Stimulated activated naive CD4-positive, alpha-beta T cell treated with Interleukin-2 at 50 U/mL for 16 hours (primary cell): ENCODE measurements at places on chromosomes 7 and 10.
A peak's percentile ranks its signal among the peaks of the same experiment; 100 is the strongest.

DNA sequence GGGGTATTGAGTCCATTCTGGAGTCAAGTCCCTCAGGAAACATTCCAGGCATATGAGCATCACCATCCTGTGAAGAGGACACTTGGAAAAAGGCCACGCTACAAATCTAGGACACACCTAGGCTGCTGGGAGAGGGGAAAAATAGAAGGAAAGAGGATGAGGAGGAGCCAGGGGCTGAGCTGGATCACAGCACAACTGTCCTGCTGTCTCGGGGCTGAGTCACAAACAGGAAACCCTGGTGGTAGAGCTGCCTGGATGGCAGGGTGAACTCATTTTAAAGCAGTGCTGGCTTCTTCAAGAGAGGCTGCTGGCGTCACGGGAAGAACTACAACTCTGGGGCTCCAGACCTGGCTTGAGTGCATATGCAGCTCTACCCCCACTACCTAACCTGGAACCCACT is 151.5 kb downstream of the RNF216 start:
- no peak for DNase-seq

DNA sequence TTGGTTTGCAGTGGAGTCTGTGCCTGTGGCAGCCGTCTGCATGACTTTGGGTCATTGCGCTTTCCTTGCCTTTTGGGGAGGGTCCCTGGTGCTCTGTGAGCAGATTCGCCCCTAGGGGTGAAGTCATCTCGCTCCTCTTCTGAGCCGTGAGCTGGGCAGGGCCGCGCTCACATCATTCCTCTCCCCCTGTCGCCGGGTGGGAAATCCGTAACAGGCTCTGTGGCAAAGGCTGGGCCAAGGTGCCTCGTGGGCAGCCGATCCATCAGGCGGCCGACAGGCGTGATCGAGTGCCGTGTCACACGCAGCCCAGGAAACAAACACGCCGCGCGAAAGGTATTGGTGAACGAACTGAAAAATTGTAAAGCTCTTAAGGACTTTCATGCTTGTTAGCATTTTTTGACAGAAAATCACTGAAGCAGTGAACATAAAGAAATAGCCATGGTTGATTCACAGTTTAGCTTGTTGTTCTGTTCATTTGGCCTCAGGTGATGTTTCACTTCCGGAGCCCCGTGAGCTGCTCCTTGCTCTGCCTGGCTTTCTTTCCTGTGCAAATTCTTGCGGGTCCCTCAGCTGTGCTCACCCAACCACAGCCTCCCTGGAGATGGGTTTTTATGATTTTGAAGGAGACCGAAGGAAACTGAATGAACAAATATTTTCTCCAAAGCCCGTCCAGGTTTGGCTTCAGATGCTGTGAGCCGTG is 122.1 kb downstream of the NKX6-2 start:
- DNase-seq, result no peak

DNA sequence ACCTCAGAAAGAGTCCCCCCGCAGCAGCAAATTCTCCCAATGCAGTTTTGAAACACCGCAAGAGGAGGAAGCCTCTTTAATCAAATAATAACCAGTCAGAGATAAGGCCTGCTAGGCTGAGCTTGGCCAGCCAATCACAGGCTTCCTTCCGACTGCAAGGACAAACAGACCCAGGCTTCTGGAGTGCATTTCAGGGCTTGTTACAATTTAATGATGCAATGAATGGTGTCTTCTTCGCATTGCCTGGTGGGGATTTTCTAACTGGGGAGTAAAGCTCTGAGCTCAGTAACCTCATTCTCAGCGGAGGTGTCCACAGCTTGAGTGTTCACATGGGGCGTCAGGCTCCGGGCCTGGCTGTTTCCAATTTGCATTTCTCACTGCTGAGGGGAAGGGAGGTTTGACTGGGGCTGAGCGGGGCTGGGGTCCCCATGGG is 31.8 kb upstream of the GPAM start:
- no peak for DNase-seq

- no peak for DNase-seq
Measured at GRCh38 chr10:101076630-101077029, 14.8 kb downstream of the KAZALD1 start.

- no peak for DNase-seq
Measured at GRCh38 chr7:40870108-40870507, 735.3 kb downstream of the SUGCT start.

DNA sequence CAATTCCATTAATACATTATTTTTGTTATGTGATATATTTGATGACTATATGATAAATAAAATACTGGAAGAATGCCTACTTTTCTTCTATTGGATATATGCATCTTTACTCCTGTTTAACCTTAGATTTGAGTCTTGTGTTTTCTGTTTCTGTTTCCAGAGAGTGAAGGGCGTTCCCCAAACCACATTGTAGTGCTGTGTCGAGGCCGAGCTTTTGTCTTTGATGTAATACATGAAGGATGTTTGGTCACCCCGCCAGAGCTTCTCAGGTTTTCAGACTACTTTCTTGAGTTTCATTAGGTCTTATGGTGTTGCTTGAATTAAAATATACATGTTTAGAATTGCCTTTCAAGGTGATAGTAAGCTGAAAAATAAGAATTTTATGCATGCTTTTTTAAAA is 23.8 kb downstream of the CROT start:
- peak; percentile 2 for DNase-seq

DNA sequence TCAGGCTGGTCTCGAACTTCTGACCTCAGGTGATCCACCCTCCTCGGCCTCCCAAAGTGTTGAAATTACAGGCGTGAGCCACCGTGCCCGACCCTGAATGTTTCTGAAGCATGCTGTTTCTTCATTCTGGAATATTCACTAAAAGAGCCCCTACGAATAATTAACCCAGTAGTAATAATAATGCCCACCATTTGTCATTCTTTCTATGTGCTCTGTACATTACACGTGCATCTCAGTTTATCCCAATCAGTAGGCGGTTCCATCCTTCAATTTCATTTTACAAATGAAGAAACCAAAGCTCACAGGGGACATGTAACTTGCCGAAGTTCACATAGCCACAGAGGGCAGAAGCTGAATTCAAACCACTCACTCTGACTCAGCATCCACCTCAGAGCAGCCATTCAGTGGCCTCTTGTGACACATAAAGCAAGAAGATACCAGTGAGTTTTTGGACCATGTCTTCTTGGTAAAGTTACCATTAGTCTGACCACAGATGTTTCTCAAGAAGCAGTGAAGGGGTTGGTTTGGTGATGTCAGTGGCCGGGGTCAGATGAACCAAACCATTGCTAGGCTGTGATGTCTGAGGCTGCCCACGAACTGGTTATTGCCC is 71.9 kb upstream of the DUSP5 start:
- DNase-seq, result peak; percentile 66

GRCh38 chr7:108246227-108246837 is 116.2 kb upstream of the LAMB4 start:
- DNase-seq, result no peak

- DNase-seq, result no peak
Measured at GRCh38 chr7:91043186-91043585, 221.0 kb upstream of the FZD1 start.

GRCh38 chr7:8425223-8425622 is 8.2 kb upstream of the NXPH1 start:
- no peak for DNase-seq

GRCh38 chr10:109587366-109587765 is 335.9 kb downstream of the XPNPEP1 start:
- DNase-seq, result no peak

DNA sequence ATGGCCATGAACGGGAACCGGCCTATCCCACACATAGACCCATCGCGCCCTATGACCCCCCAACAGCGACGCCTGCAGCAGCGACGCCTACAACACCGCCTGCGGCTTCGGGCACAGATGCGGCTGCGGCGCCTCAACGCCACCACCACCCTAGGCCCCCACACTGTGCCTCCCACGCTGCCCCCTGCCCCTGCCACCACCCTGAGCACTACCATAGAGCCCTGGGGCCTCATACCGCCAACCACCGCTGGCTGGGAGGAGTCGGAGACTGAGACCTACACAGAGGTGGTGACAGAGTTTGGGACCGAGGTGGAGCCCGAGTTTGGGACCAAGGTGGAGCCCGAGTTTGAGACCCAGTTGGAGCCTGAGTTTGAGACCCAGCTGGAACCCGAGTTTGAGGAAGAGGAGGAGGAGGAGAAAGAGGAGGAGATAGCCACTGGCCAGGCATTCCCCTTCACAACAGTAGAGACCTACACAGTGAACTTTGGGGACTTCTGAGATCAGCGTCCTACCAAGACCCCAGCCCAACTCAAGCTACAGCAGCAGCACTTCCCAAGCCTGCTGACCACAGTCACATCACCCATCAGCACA is 9.5 kb downstream of the POLD2 start:
- DNase-seq, result no peak

GRCh38 chr7:41205600-41205999 is 497.3 kb downstream of the INHBA start:
- no peak for DNase-seq

GRCh38 chr7:104972500-104972899 is 41.5 kb upstream of the KMT2E start:
- DNase-seq, result no peak

DNA sequence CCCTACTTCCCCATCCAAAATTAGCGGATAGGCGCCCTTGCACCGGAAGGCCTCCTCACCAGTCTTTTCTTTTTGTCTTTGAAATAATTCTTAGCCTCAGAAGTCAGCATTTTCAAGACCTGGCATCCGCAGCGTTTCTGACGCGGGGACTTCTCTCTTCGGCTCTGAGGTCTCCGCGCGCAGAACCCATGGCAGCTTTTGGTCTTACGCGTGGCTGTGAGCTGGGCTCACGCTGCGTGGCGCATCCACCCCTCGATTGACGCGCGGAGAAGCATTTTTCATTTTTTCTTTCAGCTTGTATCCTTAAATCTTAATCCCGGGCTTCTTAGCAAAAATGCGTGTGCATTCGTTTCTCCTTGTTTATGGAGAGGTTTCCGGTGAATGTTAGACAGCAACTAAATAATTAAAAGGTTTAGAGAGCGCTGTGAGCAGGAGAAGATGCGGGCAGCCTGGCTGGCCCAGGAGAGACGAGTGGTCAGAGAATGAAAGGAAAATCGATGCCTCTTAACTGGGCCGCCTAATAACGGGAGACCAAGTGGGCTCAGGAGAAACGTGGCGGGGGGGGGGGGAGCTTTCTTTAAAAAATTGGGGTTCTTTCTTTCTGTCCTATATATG is 2.0 kb upstream of the GATA3 start:
- DNase-seq, result no peak

DNA sequence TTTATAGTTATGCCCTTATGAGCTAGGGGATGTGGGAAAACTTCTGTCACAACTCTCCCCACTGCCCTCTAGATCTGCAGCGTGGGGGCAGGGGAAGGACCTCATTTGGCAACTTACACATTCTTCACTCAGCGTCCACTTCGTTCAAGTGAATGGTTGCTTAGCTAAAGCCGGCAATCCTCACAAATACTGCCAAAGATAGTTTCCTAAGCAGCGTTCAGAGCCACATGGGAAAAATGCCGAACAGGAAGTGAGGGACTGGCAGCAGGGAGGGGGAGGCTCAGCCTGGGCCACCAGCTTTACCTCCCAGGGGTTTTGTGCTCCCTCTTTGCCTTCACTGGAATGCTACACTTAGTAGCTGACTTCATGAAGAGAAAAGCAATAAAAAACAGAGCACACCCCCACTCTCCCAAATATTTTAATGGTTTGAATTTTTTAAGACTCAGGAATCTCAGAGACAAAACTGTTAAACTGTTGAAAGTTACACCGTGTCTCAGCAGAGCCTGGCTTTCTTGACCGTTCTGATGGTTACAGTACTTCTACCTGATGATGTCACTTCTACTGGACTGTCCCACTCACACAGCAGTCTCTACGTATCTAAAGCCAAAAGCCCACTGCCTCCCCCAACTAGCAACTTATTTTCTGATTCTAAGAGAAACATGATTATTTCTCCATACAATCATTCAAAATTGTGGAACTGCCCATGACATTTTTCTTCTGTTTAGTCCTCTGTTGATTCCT is 10.4 kb downstream of the GRM3 start:
- DNase-seq, result no peak

GRCh38 chr7:127858091-127858914 is 172.9 kb downstream of the LRRC4 start:
- DNase-seq, result no peak

- no peak for DNase-seq
Measured at GRCh38 chr7:16210171-16210570, 211.2 kb downstream of the CRPPA start.

GRCh38 chr7:103912891-103913605 is 76.4 kb downstream of the RELN start:
- no peak for DNase-seq

DNA sequence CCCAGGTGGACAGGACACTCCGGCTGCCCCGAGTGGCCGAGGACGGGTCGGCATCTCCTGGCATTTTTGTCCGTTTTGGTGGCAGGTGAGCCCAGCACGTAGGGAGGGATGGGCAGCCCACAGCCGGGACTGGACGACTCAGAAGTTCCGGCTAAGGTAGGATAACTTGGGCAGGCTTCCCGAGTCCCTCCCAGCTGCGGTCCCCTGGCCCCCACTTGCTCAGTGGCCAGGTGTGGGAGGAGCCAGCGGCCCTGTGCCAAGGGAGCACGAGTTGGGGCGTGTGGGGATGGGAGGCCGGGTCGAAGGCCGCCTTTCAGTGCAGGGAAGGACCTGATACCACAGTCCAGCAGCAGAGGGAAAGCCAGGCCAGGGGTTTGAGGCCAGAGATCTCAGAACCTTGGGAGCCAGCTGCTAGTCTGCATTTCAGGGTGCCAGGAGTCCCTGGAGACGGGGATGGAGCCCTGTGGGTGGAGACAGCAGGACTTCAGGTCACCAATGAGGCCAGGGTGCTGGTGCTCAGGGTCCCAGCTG is 58.5 kb downstream of the PWWP2B start:
- no peak for DNase-seq

DNA sequence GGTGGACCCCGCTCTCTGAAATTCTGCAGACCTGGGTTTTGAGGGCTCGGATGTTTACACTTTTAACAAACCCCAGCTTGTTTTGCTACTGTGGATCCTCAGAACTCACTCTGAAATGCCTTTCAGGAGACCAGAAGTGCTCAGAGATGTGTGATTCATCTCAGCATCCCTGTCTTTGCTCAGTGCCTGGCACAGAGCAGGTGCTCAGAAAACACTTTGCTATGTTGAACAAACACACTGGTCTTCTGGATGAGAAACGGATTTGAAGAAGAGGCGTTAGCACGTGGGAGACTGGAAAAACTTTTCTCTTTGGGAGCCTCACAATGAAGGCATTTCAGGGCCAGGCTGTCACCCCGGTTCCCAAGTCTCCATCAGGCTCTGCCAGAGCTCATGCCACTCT is 53.3 kb downstream of the SH3PXD2A start:
- no peak for DNase-seq

GRCh38 chr10:119531067-119531466 is 11.5 kb downstream of the RGS10 start:
- DNase-seq, result no peak

GRCh38 chr7:93559639-93560491 is 14.7 kb downstream of the CALCR start:
- no peak for DNase-seq
